ENCODE measurements at places on chromosomes 7 and 10.
A peak's percentile ranks its signal among the peaks of the same experiment; 100 is the strongest.

DNA sequence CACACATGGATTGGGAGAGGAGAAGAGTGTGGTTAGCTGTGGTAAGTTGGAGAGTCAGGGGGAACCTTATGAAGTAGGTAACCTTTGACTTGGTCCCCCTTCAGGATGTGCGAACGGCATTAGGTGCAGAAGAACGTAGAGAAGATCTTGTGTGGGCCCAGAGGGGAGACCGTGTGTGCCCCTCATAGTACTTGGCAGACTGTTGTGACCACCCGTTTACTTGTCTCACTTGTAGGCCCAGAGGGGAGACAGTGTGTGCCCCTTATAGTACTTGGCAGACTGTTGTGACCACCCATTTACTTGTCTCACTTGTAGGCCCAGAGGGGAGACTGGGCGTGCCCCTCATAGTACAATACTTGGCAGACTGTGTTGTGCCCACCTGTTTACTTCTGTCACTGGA is 2.6 kb downstream of the GTPBP4 start:
- no peak for DNase-seq

DNA sequence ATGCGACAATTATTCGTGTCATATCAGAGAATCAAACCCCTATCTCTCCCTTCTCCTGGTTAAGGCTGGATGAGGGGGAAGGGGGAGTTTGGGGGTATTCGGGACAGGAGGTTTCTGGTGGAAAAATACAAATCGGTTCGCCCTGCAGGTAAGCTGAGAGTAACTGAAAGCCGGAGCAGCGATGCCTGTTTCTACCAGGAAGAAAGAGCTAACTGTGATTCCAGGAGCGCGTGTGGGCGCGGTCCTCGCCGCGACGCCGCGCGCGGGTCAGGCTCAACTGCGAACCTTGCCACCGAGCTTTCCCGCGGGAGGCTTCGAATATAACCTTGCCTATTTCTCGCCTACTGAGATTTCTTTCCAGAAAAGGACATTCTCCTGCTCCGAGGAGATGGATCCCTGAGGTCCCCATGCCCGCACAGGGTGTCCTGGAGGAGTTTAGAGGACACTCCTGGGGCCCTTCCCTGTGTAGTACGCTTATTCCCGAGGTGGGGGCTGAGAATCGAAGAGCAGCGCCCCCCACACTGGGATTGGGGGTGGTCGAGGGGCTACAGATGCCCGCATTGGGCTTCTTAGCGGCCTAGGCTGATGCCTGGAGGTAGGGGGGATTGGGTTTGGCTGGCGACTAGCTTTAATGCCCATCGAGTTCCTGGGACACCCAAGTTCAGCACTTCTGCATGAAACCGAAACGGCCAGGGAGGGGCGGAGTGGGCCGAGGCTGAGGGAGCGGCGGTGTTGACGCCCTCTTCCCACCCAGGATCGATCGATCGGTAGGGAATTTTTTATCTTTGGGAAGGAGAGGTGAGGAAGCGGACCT is 13.0 kb upstream of the DLX6 start:
- no peak for DNase-seq

DNA sequence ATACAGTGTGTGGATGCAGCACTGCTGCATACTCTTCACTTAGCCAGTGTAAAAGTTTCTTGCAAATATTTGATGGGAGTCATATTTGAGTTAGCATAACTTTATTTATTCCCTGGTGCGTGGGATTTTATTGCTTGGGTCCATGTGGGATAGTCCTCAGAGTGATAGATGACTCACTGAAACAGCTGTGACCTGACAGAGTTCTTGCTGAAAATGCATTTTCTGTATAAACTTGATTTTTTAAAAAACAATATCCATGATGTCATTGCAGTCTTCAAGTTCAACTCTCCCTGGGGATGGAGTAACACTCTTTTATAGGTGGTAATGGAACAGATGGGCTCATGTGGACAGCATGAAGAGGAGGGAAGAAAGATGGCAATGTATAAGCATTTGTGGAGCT is 310.0 kb downstream of the PPP1R3A start:
- no peak for DNase-seq

DNA sequence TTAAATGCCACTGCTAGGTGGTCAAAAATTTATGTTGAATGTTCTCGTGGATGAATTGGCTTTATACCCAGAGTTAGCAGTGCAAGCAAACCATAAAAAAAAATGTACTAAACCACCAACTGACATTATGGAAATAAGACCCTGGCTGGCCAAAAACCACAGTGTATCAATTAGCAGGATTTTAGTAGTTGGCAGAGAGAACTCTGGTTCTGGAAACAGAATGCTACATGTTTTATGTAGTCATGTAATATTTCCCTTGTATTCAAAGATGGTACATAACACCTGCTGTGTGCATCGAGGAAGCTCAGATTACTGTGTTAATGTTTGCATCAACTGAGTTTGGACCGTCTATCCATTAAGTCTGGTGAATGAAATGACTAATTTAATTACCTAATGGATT is 618.5 kb downstream of the CCSER2 start:
- DNase-seq = no peak

GRCh38 chr10:8150401-8150905 is 96.0 kb downstream of the GATA3 start:
- DNase-seq = peak; percentile 45

DNA sequence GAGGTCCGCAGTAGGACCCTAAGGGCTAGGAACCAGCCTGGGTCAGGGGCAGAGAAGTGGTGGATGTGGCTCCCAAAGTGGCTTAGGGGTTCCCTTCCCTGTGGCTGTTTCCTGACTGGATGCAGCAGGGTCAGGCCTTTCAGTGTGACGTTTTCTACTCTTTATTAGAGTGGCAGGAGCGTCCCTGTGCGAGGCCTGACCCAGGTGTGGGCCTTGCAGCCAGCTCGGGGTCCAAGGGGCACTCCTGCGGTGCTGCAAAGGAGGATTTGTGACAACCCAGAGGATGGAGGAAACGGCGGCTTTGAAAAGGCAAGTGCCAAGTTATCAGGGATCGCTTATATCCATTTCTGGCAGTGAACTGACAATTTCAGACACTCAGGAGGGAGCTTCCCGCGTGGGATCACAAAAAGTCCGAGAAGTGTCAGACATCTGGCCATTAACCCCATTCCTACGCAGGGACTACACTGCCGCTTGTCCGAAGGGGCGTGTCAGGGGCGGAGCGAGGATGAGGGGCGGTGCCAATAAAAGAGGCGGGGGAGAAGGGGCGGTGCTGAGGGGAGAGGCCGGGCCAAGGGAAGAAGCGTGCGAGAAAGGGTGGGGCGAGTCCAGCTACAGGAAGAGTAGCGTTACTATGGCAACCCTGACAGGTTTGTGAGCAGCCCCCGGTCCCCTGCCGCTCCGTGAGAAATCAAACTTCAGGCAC is 98.8 kb upstream of the ZNF722 start:
- DNase-seq = no peak

- DNase-seq = no peak
Measured at GRCh38 chr7:149725426-149725821, 48.0 kb downstream of the ZNF467 start.

- DNase-seq = peak; percentile 18
Measured at GRCh38 chr10:123926401-123927264, 35.0 kb upstream of the CPXM2 start.

- DNase-seq = no peak
Measured at GRCh38 chr7:114415064-114415989, 712 bp downstream of the FOXP2 start.

DNA sequence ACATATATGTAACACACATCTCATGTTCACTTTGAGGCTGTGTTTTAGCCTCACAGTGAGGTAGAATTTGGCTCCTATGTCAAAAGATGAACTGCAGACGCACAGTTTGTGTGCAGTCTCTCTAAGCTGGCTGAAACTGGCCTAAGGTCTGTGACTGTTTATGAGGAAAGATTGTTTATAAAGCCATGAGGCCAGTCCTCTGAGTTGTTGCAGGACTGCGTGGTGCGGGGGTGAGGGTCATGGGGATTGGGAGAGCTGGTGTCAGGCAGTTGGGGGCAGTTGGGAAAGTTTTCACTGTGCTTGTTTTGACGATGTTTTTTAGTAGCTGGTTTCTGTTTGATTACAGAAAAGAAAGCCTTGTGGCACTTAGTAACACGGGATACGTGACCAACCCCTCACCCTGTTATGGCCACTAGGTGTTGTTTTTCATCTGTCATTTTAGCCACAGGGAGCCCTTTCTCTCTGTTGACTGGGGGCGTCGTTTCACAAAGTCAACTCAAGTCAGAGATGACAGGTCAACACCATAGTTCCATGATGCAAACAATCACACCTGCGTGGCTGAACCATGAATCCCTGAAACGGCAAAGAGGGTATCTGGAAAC is 310.9 kb downstream of the CCDC3 start:
- DNase-seq = no peak

- DNase-seq = no peak
Measured at GRCh38 chr7:145360511-145361100, 524.8 kb upstream of the TPK1 start.

DNA sequence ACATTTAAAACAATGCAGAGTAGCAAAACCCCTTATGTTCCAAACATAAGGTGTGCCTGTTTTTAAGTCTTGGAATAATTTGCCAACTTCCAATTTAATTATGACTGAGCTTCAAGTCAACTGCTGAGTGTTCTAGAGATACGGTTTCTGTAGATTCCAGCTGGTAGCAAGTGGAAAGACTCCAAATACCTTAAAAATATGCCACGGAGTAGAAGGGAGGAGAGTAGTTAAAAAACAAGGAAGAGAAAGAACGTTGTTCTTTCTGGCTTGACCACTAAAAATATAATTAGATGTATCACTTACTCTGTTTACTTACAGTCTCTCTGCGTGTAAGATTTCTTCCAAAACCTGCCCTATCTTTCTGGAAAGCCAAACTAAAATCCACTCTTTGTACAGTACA is 24.5 kb upstream of the ABLIM1 start:
- DNase-seq = peak; percentile 27

GRCh38 chr10:3584926-3585784 is 199.9 kb downstream of the KLF6 start:
- DNase-seq = no peak

- peak; percentile 25 for DNase-seq
Measured at GRCh38 chr7:87875151-87876039, 765 bp downstream of the SLC25A40 start.

- peak; percentile 74 for DNase-seq
Measured at GRCh38 chr7:66326501-66327215, 121.5 kb downstream of the TPST1 start.

DNA sequence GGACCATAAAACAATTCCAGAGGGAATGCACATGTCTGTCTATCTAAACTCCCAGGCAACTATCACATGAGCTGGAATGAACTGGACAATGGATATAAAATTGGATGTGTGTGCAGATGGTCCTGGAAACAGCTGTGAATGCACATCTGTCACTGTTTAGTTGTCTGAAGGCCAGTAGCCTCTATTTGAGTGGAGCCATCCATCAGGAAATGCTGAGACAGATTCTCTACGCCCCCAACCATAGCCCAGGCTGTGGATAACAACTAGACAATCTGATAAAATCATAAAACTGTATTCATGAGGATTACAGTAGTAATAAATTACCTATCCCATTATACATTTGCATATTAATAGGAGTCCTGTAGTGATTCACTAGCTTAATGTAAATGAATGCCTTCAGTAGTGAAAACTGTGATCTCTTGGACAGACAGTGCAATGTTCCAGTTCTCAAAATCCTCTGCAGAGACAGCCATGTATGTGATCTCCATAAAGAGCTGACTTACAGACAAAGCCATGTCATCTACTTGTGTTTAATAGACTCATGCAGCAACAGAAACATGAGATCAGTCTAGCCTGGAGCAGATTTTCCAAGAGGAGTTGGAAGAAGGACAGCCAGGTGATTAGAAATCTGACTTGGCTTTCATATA is 907.6 kb downstream of the KCNMA1 start:
- no peak for DNase-seq

DNA sequence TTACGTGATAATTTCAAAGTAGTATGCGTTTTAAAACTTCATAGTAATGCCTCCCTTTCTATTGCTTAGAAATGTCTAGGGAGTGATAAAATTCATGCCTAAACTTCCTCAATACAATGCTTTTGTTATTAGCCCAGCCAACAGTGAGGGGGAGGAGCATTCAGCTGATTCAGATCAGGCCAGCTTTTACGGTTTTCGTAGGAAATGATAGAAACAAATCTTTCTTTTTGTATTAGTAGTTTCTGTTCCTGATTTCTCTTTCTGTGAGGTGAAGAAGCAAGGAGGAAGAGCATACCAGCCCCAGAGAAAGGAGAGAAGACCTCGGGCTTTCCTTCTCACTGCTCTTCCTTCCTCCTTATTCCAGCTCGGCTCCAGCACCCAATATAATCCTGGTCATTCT is 35.2 kb upstream of the ITPRID1 start:
- DNase-seq = no peak

- DNase-seq = no peak
Measured at GRCh38 chr10:23421397-23421796, 17.5 kb upstream of the OTUD1 start.

- DNase-seq = no peak
Measured at GRCh38 chr10:115795964-115796363, 477.0 kb downstream of the GFRA1 start.

- no peak for DNase-seq
Measured at GRCh38 chr7:2033586-2034135, 199.1 kb downstream of the MAD1L1 start.

DNA sequence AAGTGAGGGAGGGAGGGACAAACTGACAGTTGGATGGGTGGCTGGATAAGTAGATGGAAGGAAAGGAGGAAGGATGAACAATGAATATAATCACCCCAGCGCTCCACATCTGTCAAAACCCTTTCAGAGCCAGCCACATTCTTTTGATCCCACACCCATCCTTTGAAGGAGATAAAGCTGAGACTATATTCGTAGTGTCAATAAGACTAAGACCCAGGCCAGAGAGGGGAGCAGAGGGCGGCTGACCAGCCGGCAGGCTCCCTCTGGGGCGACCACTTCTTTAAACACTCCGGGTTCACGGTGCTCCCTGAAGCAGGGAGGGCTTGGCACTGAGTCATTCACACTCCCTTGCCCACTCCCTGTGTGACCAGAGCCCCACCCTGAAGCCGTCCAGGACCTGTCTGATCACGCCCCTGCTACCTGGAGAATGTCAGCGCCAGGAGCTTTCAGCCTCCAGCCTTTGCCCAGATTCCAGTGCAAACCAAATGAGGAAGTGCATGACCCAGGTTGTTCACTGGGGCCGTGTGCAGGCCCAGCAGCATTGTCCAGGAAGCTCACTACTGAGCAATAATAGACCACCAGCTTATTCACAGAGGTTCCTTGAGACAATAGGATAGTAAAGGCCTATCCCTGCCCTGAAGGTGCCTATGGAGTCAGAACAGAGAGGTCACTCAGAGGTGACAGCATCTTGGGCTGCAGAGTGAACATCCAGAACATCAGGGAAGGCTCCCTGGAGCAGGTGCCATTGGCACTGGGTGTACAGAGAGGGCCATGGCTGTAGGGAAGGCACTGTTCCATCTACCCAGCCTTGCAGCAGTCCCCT is 34.4 kb downstream of the UNC5B start:
- DNase-seq = no peak

DNA sequence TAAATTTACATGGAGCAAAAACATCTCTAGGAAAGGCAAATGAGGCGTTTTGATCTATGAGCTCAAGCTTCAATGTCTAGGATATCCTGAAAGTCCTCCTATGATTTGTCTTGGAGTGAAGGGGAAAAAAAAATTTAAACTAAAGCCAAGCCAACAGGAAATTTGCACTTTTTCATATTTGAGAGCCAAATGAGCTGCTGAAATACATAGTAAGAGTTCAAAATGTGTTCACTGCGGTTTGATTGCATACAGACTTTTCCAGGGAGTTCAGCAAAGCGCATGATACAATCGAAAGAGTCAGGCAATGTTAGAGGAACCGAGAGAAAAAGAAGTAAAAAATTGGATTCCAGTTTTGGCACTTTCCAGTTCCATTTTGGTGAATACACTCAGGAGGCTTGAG is 633.4 kb upstream of the MGMT start:
- DNase-seq = no peak
